NCI-H2227 treated with DMSO at 0.1 percent for 48 hours (cell line): ENCODE measurements at places on chromosomes 4 and X.

DNA sequence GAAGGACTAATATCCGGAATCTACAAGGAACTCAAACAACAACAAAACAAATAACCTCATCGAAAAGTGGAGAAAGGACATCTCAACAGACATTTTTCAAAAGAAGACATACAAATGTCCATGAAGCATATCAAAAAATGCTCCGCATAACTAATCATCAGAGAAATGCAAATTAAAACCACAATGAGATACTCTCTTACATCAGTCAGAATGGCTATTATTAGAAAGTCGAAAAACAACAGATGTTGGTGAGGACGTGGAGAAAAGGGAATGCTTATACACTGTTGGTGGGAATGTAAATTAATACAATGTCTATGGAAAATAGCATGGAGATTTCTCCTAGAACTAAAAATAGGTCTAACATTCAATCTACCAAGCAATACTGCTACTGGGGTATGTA is 51.1 kb upstream of the MYOZ2 start:
- no peak for DNase-seq

DNA sequence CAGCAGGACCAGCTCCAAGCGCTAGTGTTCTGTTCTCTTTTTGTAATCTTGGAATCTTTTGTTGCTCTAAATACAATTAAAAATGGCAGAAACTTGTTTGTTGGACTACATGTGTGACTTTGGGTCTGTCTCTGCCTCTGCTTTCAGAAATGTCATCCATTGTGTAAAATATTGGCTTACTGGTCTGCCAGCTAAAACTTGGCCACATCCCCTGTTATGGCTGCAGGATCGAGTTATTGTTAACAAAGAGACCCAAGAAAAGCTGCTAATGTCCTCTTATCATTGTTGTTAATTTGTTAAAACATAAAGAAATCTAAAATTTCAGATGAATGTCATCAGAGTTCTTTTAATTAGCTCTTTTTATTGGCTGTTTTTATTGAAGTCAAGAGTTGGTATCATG is 186.5 kb downstream of the AR start:
- DNase-seq, result no peak

DNA sequence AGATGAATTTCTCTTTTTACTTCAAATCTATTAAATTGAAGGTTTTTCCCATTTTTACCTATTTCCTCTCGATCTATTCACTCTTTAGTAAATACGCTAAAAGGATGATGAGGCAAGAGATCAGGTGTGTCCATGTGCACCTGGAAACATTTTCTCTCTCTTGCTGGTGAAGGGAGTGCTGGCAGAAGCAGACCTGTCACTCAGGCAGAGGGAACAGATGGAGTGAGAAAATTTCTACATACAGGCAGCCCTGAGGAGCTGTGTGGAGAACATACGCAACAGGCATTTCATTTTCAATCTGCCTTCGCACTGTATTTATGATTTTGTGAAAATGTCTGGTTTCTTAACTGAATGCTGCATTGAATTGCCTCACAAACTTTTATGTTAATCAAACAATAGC is 249.5 kb downstream of the GPM6A start:
- DNase-seq, result no peak

DNA sequence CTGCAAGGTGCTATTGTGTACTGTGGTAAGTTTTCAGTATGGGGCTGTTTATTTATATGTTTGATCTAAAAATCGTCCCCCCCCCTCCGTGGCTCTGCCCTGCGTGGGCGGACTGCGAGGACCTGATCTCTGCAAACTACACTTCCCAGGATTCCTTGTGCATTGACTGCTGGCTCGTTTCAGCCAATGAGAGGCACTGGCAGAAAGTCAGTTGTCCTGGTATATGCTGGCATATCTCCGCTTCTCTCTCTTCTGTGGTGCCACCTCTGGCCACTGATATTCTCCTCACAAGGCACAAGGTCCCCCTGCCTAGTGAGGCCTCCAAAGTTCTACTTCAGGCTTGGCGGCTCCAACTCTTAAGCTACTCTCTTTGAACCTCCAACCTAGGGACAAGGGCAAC is 168.8 kb upstream of the ZFP42 start:
- DNase-seq, result no peak

DNA sequence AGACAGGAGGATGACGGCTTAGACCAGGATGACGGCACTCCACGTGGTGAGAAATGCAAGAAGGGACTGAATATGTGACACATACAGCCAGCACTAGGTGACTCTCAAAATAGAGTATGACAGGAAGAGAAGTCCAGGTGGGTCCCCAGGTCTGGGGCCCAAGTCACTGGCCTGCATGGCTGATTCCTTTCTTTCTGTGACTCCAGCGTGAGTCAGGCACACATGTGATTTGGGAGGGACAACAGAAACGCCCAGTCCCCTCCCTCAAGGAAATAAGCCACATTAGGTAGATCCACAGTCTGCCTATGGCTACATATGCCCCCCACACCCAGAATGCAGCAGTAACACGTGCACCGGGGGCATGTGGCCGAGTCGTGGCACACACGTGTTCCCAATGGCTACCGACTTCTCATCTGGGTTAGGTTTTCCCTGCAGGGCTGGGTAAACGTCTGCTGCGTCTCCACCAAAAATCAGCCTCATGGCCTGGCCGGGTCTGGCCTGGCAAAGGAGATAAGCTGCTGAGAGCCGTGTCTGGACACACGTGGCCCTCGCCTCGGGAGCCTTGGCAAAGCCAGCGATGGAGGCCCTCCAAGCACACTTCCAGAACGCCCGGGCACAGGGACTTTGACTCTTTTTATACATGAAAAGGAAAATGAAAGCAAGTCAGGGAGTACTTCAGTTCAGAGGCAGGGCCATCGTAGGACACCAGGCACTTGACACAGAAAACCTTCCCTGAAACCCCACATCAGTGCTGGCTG is 19.3 kb downstream of the SEL1L3 start:
- no peak for DNase-seq

DNA sequence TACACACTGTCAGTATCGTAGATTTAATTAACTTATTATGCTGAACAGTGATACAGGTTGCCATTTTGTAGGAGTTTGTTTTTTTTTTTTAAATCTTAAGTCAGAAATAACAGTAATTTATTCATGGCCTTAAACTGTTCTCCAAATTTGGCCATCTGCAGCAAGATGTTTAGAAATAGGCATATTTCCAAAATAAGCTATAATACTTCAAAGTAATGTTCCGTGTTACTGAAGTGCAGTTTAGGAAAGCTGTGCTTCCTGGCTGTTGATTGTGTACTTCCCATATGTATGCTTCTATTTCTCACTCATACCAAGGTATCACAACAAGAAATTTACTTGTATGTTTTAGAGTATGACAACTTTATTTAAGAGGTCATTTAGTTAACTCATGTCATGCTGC is 28.9 kb downstream of the CPEB2 start:
- DNase-seq, result no peak
